ENCODE measurements at places on chromosomes 5 and 9. TPM values are rescaled to one million over a fixed set of nuclear protein-coding genes. Genes with fewer than 3 reads are reported as not detected.

CEP120 gene
- total RNA-seq = 11.4 TPM

GPR21 gene
- total RNA-seq = not detected

ARHGEF28 gene
- total RNA-seq = 12.2 TPM

NKD2 gene
- total RNA-seq = 19.9 TPM

ADAMTS12 gene
- 6.6 TPM for total RNA-seq

IFNA13 gene
- not detected for total RNA-seq

FBN2 gene
- total RNA-seq = 12.1 TPM

MAMDC4 gene
- total RNA-seq = 3.1 TPM

FGF18 gene
- 1.0 TPM for total RNA-seq

RICTOR gene
- 10.3 TPM for total RNA-seq

KCNMB1 gene
- not detected for total RNA-seq

SOHLH1 gene
- not detected for total RNA-seq

CCDC180 gene
- total RNA-seq = 0.94 TPM

SPATA31E1 gene
- not detected for total RNA-seq

MEIKIN gene
- total RNA-seq = not detected

MUSK gene
- total RNA-seq = not detected

BTNL3 gene
- not detected for total RNA-seq

STK32A gene
- 0.62 TPM for total RNA-seq

TMEM174 gene
- total RNA-seq = not detected

CTXN3 gene
- total RNA-seq = not detected

LHFPL2 gene
- total RNA-seq = 72.6 TPM

SPINK6 gene
- total RNA-seq = 0.49 TPM

OR1J2 gene
- total RNA-seq = not detected

MAN2A1 gene
- total RNA-seq = 17.1 TPM

SPAAR gene
- total RNA-seq = not detected

PRRX2 gene
- 11.3 TPM for total RNA-seq

TAF11L5 gene
- not detected for total RNA-seq

PPP2R2B gene
- 0.19 TPM for total RNA-seq

TLR4 gene
- total RNA-seq = 0.09 TPM

TNFSF8 gene
- not detected for total RNA-seq

DDX4 gene
- not detected for total RNA-seq

MSH3 gene
- total RNA-seq = 5.6 TPM

IL33 gene
- total RNA-seq = not detected

PCDHGB1 gene
- 1.9 TPM for total RNA-seq

SLC2A8 gene
- 15.3 TPM for total RNA-seq

NDUFS6 gene
- total RNA-seq = 125 TPM

SLC36A3 gene
- not detected for total RNA-seq

HEMGN gene
- not detected for total RNA-seq

MRRF gene
- 66.2 TPM for total RNA-seq

RETREG1 gene
- 2.6 TPM for total RNA-seq

FOXI1 gene
- not detected for total RNA-seq

FREM1 gene
- total RNA-seq = not detected

PTPRD gene
- 0.16 TPM for total RNA-seq

SLC1A1 gene
- total RNA-seq = 0.79 TPM

CDH18 gene
- not detected for total RNA-seq

FAM219A gene
- total RNA-seq = 17.1 TPM

RELL2 gene
- 3.9 TPM for total RNA-seq
